ENCODE measurements at places on chromosomes 3 and 15. TPM values are rescaled to one million over a fixed set of nuclear protein-coding genes. Genes with fewer than 3 reads are reported as not detected.

CCDC80 gene
- 278 TPM for total RNA-seq

VWA5B2 gene
- 0.19 TPM for total RNA-seq

LRRC34 gene
- total RNA-seq, result 2.0 TPM

CATSPER2 gene
- total RNA-seq, result 1.3 TPM

NPAP1 gene
- not detected for total RNA-seq

NR1I2 gene
- total RNA-seq, result not detected

IL17RD gene
- total RNA-seq, result 13.2 TPM

BNC1 gene
- 19.3 TPM for total RNA-seq

SORD gene
- 4.9 TPM for total RNA-seq

LSMEM2 gene
- not detected for total RNA-seq

SV2B gene
- 1.3 TPM for total RNA-seq
